ENCODE measurements at places on chromosomes 3 and 15. TPM values are rescaled to one million over a fixed set of nuclear protein-coding genes. Genes with fewer than 3 reads are reported as not detected.

Gene GP5
- 1.1 TPM for total RNA-seq

Gene POTEB3
- not detected for total RNA-seq

Gene MUC4
- not detected for total RNA-seq

Gene WWTR1
- total RNA-seq, result 24.0 TPM

Gene FETUB
- total RNA-seq, result not detected

Gene BSN
- under 0.01 TPM for total RNA-seq

Gene MAN2C1
- 119 TPM for total RNA-seq

Gene SAXO2
- total RNA-seq, result 1.1 TPM

Gene GOLGA8S
- total RNA-seq, result not detected

Gene STRIT1
- not detected for total RNA-seq

Gene ZCWPW2
- 0.38 TPM for total RNA-seq

Gene IL5RA
- not detected for total RNA-seq

All from regular cardiac myocyte (primary cell).